ENCODE measurements at places on chromosomes 1 and 21.

DNA sequence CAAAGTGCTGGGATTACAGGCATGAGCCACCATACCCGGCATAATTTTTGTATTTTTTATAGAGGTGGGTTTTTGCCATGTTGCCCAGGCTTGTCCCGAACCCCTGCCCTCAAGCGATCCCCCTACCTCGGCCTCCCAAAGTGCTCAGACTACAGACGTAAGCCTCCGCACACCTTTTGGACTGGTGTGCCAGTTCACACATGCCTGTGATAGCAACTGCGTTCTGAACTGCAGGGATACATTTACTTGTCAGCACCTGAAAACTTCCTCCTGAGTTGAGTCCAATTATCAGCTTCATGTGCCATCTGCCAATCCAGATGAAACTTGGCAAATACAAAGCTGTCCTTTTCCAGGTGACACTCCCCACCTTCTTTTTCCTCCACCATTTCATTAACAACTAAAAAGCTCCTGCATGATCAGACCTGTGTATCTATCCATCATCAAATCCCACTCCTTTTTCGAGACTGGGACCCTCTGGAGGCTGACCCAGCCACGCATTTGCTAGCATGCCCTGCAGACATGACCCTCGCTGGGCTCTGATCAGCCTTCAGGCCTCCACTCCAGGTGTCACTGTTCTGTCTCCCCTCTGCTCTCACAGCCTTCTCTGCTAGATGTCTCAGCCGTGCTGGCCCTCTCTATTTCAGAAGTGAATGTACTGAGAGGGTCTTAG is 2.1 kb upstream of the DEGS1 start:
- DNase-seq = no peak

- DNase-seq = no peak
Measured at GRCh38 chr1:39957299-39958015, 2.5 kb downstream of the MFSD2A start.

DNA sequence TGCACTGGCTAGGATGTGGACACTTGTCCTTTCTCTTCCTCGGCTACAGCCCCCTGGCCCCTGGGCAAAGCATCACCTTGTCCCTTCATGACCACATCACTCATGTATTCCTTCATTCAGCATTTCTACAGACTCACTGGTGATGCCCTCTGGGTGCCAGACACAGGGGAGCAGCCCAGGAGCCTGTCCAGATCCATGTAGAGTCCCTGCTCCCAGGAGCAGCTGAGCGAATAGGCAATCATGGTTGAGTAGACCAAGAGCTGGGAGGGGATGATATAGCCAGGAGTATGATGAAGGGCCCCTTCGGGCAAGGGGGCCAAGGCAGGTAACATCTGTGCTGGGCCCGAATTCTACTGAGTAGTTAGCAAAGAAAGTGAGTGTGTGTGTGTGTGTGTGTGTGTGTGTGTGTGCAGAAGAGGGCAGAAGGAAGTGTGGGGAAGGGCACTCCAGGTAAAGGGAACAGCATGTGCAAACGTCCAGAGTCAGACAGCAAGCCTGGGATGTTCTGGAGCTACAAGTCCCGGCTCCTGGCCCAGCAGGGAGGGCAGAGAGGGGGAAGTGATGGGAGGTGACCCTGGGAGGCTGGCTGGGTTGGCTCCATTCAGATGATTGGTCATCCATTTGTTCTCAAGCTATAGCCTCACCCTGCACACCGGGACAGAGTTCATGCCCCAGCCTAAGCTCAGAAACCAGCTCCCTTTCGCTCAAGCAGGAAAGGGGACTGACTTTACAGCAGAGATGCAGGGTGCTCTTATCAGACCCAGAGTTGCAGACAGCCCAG is 21.0 kb upstream of the PIK3CD start:
- no peak for DNase-seq

GRCh38 chr1:117618450-117619122 is 12.7 kb downstream of the TENT5C start:
- no peak for DNase-seq

DNA sequence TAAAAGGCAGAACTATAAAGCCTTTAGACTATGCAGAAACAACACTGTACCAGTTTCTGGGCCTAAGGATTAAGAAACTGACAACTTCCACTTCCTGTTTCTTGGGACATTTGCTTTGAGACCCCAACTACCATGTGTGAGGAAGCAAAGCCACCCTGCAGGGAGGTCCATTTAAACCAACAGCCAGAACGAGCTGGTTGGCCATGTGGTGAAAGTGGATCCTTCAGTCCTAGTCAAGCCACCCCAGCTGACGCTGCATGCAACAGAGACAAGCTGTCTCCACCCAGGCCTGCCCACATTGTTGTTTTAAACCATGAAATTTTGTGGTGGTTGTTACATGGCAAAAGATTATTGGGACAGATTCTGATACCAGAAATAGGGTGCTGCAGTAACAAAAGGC is 31.8 kb upstream of the SLFNL1 start:
- DNase-seq = no peak

GRCh38 chr1:36323636-36324352 is at the start of gene EVA1B:
TSS of gene EVA1B (minus strand) at chr1:36323645. CDS start at chr1:36323037, 608 bp downstream.
- no peak for DNase-seq

DNA sequence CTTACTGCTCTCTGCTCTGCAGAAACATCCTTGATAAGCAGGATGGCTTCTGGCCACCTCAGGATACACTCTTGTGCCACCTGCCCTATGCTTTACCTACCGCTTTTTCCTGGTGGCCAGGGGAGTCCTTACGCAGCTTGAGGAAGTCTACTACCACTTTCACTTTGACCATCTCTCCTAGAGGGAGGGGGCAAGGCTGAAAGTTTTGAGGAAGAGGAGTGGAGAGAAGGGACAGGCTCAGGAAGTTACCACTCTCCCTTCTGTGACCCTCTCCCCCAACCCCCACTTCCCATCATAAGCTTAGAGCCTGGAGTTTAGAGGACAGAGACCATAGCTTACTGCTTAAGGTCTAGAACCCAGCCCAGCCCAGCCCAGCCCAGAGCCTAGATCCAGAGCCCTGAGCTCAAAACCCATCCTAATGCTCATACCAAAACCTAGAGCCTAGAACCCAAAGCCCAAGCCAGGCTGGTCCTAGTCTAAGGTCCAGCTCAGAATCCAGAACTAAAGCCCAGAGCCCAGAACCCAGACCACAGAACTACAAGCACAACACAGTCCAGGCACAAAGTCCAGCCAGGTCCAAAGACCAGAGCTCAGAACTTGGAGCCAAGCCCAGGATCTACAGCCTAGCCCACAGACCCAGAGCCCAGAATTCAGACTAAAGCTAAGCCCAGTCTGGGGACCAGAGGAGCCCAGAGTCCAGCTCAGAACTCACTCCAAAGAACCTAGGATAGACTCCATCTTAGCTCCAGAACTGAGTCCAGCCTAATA is 18.0 kb upstream of the MFSD2A start:
- DNase-seq = no peak

DNA sequence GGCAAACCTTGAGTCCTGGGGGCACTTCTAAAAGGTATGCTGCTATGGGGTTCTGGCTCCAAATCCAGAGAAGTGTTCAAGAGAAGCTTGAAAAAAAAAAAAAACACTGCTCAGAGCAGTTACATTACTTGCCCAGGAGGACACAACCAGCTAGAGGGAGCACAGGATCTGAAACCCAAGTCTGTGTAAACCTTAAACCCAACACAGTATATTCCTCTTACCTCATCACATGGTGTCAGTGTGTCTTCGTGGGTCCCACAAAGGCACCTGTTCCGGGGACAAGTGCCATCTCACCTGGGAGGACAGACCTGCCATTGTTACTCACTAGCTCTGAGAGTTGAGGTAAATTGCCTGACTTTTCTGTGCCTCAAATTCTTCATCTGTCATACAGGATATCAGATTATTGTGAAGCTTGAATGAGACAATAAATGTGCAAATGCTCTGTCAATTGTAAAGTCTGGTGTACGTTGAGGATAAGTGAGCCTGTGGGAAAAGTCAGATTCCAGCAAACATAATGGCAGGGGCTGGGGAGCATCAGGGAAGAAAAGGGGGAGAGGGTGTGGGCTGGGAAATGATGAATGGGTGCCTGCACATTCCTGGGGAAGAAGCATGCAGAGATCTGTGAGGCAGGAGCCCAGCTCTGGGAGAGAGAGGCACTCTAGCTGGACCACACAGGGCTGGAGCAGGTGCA is 170.4 kb upstream of the ZC3H12A start:
- DNase-seq = no peak

DNA sequence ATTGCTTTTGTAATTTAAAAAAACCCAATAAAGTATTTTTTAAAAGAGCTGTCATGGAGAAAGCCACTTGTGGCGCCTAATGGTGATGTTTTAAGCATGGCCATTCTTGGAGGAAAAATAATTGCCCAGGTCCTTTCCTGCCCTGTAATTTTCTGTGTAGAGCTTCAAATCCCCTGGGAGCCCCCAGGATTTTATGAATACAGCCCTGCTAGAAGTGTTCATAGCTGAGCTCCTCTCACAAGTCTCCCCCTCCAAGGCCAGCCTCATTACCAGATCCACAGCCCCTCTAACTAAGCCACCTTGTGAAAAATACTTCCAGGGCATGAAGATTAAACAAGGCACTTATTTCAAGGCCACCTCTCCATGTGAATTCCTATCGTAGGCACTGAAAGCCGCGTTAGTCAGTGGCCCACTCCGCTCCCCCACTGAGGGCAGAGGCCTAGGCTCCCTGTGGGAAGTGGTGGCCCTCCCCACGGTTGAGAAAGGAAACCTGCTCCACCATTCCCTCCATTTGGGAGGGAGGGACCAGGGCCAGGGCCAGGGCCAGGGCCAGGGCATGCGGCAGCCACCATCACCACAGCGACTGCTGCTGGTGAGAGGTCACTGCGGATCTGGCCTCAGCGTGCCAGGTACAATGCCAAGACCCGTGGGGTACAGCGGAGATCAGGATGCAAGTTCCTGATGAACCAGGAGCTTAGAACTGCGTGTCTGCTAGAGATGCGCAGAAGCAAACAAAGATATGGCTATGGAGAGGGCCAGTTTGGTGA is 83.1 kb downstream of the KCNN3 start:
- no peak for DNase-seq

GRCh38 chr1:236604905-236605806 is 840 bp upstream of the HEATR1 start:
- no peak for DNase-seq

- DNase-seq = no peak
Measured at GRCh38 chr1:102185260-102185659, 188.5 kb upstream of the OLFM3 start.

DNA sequence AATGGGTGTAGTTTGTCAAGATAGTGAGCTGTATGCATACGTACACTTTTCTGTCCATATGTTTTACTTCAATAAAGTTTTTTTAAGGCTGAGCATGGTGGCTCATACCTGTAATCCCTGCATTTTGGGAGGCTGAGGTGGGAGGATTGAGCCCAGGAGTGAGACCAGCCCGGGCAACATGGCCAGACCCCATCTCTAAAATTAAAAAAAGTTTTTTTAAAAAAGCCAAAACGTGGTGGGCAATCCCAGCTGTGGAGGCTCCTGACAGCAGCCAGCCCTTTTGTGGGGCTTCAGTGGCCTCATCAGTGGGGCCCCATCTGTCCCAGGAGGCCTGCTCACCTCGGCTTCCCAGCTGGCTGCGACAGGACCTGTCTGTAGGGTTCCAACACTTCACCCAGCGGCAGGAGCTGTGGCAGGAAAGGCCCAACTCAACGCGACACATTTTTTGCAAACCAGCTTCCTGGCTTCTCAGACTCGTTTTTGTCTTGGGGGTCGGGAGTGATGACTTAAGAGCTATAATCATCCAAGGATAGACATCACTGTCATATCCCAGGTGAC is 56.9 kb upstream of the LBR start:
- no peak for DNase-seq

- no peak for DNase-seq
Measured at GRCh38 chr1:225847610-225848009, 34.6 kb downstream of the TMEM63A start.

GRCh38 chr1:172269644-172270043 is 150.8 kb upstream of the C1orf105 start:
- no peak for DNase-seq

DNA sequence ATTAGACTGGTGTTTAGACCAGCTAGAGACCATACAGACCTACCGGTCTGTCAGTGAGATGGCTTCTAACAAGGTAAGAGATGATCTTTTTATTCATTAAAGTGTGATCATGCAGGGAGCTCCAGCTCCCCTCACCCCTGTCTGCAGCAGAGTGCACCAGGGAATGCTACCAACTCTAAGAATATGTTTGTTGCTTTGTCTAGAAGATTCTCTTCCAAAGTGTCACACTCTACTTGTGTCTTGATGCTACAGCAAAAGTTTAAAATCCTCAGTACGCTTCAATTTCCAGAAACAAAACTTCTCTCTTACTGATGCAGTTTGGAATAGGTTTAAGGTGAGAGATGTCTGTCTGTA is 201.4 kb upstream of the SGIP1 start:
- no peak for DNase-seq

GRCh38 chr1:151222130-151222529 is 23.8 kb downstream of the PIP5K1A start:
- DNase-seq = no peak

DNA sequence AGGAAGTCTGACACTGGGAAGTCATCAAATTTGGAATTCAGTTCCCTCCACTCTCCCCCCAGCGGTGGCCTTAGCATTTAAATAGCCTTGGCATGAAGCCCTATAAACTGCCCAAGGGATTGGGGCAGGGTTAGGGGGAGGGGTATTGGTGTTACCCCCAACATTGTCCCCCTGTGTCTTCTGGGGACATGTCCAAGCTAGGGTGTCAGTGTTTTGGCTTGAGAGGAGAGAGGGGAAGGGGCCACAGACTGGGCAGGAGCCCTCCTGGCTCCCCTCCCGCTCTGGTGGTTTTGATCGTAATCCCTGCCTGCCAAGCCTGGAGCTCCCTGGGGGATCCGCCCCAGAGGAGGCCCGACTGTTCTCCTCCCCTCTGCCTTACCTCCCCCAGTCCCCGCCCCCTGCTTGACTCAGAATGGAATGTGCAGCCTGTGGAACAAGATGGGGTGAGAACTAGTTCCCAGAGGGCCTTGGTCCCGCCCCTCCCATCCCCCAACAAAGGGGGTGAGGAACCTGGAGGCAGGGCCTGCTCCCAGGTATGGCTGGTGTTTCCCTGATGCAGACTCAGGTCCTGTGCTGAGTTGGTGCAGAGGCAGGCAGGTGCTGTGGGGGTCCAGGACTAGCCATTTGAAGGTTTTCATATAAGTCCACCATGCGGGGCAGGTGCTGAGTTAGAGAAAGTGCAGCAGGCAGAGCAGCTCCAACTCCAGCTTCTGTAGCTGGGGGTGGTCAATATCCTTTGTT is 7.4 kb downstream of the SOX13 start:
- peak; percentile 44 for DNase-seq

- no peak for DNase-seq
Measured at GRCh38 chr1:93815366-93816110, 63.5 kb downstream of the DNTTIP2 start.

DNA sequence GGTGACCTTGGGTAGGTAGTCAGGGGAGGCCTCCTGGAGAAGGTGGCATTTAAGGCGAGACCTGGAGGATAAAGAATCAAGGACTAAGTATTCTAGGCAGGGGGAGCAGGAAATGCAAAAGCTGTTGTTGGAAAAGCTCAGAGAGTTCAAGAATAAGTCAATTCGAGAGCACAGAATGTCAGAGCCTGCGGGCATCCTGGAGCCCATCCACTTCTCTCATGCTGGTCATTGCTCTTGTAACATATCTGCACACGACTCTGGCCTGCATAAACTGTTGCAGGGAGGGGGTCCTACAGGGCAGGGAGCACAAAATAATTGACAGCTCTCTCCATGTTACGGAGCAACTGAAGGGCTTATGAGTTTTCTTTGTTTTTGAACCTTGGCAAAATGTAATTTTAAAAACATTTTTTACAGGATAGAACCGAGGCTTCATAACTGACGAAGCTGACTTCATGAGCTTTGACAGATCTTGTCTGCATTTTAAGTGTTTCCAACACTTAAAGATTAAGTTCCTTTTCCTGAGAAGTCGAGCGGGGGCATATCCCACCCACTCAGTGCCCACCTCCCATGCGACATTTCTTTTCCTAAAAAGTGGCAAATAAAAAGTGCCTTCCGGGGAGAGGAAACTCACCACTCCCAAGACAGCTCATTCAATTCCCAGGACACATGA is 4.2 kb downstream of the PLA2G5 start:
- no peak for DNase-seq
